ENCODE measurements at places on chromosomes 2 and 18.

DNA sequence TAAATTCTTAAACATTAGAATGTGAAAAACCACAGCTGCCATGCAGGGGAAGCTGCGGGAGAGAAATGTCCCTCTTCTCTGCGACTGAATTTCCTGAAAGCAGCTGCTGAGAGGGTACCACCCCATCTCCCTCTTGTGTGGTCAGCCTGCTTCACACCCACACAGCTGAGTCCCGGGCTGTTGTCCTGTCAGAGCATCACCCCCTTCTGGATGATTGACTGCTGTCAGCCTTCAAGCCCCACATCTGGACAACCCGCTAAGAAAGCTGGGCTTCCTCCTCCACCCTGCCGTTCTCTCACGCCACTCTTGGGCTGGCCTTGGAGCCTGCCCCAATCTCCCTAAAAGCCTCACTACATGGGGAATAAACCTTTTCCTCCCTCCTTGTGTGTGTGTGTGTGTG, 26.0 kb downstream of the SH3YL1 start:
- no peak for DNase-seq

- no peak for DNase-seq
These were observed 11.7 kb downstream of the TTC32 start for GRCh38 chr2:19890104-19890503.

- DNase-seq, result no peak
These were observed 59.8 kb downstream of the TRIB2 start for GRCh38 chr2:12776521-12776961.

- no peak for DNase-seq
These were observed 183.4 kb downstream of the GALR1 start for GRCh38 chr18:77433076-77433475.

Data from activated naive CD4-positive, alpha-beta T cell treated with Interleukin-2 at 50 U/mL for 16 hours (primary cell).